ENCODE measurements at places on chromosomes 7 and 10.

DNA sequence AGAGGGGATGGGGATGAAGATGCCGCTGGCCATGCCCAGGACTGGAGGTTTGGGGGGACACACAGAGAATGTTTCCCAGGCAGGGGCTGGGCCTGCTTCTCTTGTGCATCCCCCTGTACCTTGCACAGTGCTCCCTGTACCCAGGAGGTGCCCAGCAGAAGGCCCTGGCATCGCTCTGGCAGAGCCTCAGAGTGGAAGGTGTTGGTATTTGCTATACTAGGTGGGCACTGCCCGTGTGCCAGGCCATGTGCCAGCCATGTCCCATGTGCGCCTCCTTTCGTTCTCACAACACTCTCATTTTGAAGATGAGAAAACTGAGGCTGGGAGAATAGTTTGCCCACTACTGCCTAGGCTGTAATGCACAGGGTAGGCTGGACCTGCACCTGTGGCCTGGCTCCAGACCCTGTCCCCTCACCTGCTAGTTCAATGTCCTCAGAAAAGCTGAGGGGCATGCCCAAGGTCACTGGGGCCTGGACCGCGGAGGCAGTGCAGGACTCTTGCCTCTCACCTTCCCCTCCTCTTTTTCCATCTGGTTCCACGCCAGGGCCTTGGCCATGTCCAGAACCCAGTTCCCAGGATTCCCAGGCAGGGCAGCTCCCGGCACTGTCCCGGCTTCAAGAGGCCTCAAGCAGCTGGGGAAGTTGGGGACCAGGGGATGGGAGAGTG lies 64.7 kb downstream of the GOLGA7B start:
- DNase-seq = no peak

- no peak for DNase-seq
These were observed 720.5 kb downstream of the GRID1 start for GRCh38 chr10:85645926-85646711.

GRCh38 chr7:72334698-72335097 lies 77.4 kb downstream of the CALN1 start:
- DNase-seq = no peak

DNA sequence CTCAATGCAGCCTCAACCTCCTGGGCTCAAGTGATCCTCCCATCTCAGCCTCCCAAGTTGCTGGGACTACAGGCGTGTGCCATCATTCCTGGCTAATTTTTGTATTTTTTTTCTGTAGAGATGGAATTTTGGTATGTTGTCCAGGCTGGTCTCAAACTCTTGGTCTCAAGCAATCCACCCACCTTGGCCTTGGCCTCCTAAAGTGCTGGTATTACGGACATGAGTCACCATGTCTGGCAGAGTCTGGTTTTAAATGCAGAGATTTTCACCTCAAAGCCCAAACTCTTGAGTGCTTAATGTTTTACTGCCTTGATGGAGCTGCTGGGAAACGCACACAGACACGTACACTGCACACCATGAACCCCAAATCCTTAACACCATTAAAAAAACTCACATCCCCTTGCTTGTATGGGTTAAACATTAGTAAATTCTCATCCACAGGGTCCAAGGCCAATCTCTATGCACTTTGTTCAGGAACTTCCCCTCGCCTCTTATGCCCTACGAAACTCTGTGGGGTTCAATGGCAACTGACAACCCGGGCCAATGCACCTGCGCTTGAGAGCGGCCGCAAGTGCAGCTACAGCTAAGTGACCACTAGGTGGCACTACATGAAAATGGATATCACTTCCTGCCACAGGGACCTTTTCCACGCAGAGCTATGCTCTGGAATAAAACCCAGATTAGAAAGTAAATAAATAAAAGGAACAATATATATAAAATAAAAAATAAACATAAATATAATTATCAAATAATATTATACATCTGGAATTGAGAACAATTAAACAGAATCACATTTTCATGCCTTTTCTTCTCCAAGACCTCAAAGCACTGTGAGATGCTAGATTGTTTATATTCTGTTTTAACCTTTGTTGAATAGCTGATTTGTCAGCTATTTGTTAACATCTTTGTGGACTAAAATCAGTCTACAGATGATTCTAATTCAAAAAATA lies 66.9 kb upstream of the AFAP1L2 start:
- DNase-seq = peak; percentile 65

- peak; percentile 41 for DNase-seq
These were observed 846 bp downstream of the MINPP1 start for GRCh38 chr10:87505366-87506111.

DNA sequence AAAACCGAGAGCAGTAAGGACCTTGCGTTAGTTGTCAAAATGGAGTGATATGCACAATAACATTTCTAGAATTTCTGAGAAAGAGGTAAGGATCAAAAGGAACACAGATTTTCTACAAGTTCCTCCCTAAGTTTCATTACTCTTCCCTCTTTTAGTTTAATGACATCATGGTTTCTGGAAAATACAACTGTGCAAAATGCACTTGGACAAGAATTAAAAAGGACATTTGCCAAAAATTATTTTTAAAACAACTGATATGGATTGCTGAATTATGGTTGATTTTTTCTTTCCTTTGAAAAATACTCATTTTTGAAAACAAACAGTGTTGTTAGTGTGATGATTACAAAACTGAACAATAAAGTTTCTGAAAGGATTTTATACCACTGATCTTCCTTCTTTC lies 52.1 kb downstream of the SRI start:
- DNase-seq = no peak

- no peak for DNase-seq
These were observed 30.0 kb upstream of the EIF5AL1 start for GRCh38 chr10:79482304-79482703.

GRCh38 chr7:94398841-94399240 lies 4.1 kb downstream of the COL1A2 start:
- DNase-seq = no peak

GRCh38 chr7:80829527-80829926 lies 89.3 kb downstream of the SEMA3C start:
- no peak for DNase-seq

GRCh38 chr7:155864991-155865690 lies 52.9 kb upstream of the SHH start:
- DNase-seq = no peak

GRCh38 chr10:129194181-129194870 lies 272.7 kb upstream of the MGMT start:
- DNase-seq = no peak

DNA sequence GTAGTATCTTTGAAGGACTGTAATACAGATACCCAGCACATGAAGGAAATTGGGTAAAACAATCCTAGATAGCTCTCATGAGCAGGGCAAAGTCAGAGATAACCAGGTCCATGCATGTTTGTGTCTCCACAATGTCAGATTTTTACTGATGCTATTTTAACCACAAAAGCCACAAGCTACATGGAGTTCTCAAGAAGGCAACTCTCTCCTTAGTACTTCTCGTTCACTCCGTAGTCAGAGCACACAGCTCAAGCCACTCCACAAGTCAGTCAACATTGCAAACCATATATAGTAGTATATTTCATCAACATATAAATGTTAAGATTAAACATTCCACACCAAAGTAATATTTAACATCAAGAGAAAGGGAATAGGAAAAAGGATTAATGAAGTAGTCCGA lies 98.0 kb upstream of the PIK3CG start:
- no peak for DNase-seq

- DNase-seq = no peak
These were observed 234.3 kb downstream of the ADAM12 start for GRCh38 chr10:126153711-126154628.

GRCh38 chr10:24617771-24618396 lies 105.8 kb downstream of the ARHGAP21 start:
- DNase-seq = peak; percentile 47

- DNase-seq = no peak
These were observed 15.1 kb upstream of the CDH23 start for GRCh38 chr10:71381611-71382010.

DNA sequence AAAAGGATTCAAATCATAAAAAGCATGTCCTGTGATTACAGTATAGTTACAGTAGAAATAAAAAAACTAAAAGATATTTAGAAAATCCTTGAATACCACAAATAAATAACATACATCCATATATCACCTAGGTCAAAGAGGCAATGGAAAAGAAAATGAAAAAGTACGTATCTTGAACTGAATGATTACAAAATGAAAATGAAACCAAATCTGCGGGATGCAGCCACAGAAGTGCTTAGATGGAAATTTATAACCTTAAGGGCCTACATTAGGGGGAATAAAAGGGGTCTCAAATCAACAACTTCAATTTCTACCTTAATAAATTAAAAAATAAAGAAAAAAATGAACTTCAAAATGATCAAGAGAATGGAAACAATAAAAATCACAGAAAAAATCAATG lies 879.0 kb upstream of the CELF2 start:
- peak; percentile 25 for DNase-seq

DNA sequence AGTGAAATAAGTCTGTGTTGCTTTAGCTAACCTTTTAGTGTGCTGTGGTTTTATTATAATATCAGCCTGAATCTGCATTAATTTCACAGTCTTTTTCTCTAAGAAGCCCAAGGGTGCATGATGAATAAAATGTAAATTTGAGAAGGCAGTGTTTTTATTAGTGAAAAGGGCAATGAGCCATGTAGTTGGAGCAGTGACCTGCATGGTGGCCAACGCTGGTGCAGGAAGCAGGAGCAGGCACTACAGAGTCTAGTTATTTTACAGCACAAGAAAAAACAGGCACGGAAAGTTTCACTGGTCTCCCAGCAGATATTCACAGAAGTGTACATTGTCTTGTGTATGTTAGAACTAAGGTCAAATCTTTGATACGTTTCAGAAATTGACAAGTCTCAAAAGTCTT lies 247.8 kb downstream of the CELF2 start:
- DNase-seq = no peak

GRCh38 chr7:45039106-45039505 lies 39.1 kb downstream of the CCM2 start:
- DNase-seq = no peak

DNA sequence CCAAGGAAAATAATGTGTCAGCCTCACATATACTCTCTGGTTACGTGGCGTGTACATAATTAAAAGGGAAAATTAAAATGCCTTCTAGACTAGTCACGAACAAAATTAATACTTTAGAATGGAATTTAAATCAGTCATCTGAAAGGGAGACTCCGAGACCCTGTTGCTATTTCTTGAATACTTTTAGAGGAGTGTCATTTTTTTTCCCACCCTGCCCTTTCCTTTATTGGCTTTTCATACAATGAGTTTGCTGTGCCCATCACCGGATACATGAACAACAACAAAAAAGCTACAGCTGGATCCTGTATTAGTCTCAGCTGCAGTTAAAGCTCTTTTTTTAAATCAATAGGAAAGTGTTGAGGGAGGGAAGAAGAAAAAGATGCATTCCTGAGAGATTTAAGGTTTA lies 20.1 kb downstream of the CYTH3 start:
- DNase-seq = no peak

All from CD4-positive, alpha-beta T cell treated with Interferon alpha-2 for 1 hour (primary cell).